Small intestine (tissue), 16 donors: ENCODE measurements at places on chromosomes 1 and 21.

- peak; percentile 55 for DNase-seq
Measured at GRCh38 chr1:204254031-204254661, 40.4 kb upstream of the GOLT1A start.

- no peak for DNase-seq
Measured at GRCh38 chr1:162886705-162887104, 25.7 kb upstream of the CCDC190 start.

GRCh38 chr1:162131400-162132321 is 62.2 kb downstream of the NOS1AP start:
- peak; percentile 74 for DNase-seq

DNA sequence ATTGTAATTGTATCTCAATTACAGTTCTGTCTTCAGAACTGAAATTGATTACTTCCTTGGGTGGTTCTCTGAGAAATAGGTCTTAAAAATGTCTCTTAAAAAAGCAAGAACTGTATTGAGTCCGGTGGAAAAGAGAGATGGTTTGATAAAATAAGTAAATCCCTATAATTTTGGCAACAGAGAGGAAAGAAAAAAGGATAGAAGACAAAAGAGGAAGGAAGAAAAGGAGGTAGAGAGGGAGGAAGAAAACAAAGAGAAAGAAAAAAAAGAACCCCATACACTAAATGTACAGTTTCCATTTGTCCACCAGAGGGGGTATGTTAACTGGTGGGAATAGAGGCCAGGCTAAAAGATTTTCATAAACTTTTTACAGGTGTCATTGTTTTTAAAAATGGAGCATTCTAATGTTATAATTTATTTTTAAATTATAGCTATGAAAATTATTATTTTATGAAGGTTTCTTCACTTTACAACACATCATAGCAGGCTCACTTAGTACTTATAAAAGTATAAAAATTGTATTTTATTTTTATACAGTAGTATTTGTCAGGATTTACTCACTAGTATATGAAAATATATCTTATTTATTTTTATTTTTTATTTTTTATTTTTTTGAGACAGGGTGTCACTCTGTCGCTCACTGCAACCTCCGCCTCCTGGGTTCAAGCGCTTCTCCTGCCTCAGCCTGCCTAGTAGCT is 2.1 kb upstream of the UBE2T start:
- peak; percentile 72 for DNase-seq

DNA sequence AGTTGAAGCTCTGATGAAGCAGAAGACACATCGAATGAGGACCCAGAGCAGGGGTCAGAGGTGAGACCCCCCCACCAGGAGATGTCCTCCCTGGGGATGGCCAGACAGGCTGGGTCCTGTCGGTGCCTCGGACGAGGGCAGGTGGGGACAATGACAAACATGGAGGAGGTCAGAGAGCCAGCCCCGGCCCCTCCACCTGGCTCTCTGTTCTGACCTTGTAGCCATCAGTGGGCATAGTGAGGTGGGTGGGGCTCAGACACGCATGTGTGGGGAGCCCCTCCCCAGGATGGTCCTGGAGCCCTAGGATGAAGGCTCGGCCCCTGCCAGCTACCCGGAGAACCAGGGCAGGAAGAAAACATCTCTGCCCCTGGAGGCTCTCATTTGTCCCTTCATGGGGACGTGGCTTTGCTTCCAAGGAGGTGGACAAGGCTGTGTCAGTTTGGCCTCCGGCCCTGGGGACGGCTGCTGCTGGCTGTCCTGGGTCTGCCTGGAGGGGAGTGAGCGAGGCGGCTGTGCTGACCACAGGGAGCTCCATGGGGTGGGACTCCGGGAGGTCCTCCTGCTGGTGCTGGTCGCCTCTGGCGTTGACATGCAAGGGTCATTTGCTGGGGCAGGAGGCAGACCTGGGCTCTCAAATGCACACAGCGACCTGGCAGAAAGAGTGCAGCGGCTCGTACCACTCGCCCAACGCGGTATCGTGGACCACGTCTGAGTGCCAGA is 2.6 kb downstream of the KRTAP10-6 start:
- DNase-seq, result no peak

DNA sequence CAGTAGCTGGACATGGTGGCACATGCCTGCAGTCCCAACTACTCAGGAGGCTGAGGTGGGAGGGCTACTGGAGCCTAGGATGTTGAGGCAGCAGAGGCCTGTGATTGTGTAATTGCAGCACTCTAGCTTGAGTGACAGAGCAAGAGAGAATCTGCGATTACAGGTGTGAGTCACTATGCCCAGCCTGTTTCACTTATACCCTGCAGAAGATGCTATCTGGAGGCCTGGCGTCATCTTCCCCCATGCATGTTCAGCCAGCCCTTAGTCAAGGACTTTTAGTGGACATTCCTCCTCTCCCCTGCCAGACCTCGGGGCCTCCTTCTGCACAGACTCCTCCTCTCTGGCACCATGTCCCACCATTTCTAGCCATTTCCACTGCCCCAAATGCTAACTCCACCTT is 36.3 kb upstream of the RCC2 start:
- no peak for DNase-seq
